Activated T-helper 1 cell treated with anti-CD3 and anti-CD28 coated beads, Interleukin-12 subunit alpha, Interleukin-12 subunit beta, Interleukin-2, Interleukin-4 antibody, amounts not matched to agents 30 ng/mL and 10 ng/mL and 1 ng/mL, durations not matched to agents 14 hours and 24 hours and 36 hours (primary cell): ENCODE measurements at places on chromosomes 2 and 18.

DNA sequence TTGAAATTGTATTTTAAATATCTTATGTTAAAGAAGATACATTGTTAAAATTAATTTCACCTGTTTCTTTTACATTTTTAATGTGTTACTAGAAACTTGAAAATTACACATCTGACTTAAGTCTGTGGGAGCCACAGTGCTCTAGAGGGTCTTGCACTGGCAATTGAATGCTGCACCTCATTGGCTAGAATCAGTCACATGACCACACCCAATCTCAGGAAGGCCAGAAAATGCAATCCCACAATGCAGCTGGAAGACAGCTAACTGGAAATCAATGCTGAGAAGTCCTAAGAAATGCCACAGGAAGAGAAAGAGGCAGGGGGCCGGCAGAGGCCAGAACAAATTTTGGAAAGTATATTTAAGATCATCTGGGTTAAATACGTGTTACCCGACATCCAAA lies 189.2 kb upstream of the POU3F3 start:
- DNase-seq = no peak

DNA sequence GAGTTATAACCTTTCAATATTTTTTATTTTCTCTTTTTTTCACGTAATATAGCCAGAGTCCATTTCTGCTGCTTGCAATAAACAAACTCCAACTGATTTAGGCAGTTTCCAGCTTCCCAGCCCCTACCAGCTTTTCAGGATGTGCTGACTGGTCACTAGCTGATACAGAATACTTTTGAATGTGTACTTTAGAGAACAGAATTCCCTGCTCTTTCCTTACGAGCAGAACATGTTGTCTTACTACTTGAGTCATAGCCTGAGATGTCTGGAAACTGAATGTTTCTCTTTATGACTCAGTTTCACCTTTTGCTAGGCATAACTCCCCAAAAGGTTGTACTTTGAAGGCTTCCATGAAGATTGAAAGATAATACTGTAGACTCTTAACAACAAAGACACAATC lies 44.5 kb upstream of the KCNE4 start:
- no peak for DNase-seq

- DNase-seq = no peak
Measured at GRCh38 chr2:41294331-41294730, 753.5 kb upstream of the PKDCC start.

DNA sequence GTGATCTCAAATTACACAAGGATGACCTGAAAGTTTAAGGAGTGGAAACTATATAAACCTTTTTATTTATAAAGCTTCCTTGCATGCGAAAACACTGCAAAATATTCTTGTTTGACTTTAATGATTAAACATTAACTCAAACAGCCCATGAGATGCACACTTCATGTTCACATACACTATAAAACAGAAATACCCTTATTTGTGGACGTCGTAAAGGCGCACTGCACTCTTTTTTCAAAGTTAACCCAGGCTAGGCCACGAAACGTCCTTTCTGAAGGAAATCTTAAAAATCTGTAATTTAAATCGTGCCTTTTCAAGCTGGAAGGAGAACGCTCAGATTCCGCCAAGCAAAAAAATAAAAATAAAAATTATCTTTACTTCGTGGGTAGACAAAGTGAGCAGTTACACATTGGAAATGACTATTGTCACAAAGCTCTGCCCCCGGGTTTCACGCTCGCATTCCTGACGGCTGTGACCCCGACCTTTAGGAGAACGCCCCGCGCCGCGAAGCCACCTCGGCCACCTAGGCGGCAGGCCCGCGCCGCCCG lies 728 bp downstream of the FAM168B start:
- DNase-seq = no peak

- DNase-seq = no peak
Measured at GRCh38 chr2:24022324-24022974, 12.6 kb downstream of the MFSD2B start.

GRCh38 chr2:173511942-173512341 lies 157.3 kb downstream of the CDCA7 start:
- no peak for DNase-seq

DNA sequence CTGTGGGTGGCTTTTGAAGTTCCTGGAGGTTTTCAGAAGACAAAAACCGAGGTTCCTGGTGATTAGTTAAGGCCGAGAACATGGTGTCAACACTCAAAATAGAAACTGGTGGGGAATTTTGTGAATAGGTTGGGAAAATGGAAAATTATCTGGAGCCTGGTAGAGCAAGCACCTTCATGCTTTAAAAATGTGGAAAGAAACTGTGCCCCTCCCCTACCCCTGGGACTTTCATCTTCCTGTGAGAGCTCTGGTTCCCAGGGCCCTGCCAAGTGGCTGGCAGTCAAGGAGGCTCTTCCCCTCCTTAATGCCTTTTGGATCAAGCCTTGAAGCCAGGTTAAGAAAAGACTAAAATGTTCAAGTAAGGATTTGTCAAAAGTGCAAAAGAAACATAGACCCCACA lies 1.9 kb upstream of the CRACDL start:
- DNase-seq = no peak
